ENCODE measurements at places on chromosomes 12 and 14.

DNA sequence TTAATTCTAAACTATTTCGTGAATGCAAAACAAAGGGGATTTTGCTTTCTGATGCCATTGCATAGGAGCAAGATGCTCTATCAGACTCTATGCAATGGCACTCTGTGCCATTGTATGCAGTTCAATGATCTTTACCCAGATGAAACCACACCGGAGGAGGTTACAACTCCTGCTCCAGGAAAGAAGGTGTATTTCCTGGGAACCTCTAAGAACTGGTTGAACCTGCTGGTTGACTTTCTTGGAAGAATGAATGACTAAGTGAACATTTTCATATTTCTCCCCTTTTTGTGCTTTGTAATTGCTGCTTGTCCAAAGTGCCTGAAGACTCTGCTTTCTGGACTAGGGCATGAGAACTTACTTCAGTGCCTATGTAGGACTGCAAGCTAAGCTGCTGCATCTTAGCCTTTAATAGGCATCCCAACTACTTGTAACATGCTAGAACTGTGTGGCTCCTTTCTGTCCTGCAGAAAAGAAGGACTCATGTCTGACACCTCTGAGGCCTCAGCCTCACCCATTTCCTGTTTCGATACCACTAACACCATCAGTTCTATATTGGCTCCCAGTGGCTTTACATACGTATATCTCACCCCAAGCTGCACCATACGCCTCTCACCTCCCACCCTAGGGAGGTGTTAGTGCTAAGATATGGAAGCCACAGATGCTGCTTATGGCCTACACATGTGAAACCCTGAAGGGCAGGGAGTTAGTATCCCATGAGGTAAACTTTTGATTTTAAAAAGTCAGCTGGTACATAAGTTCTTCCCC, 193.5 kb upstream of the CNOT2 start:
- no peak for DNase-seq

DNA sequence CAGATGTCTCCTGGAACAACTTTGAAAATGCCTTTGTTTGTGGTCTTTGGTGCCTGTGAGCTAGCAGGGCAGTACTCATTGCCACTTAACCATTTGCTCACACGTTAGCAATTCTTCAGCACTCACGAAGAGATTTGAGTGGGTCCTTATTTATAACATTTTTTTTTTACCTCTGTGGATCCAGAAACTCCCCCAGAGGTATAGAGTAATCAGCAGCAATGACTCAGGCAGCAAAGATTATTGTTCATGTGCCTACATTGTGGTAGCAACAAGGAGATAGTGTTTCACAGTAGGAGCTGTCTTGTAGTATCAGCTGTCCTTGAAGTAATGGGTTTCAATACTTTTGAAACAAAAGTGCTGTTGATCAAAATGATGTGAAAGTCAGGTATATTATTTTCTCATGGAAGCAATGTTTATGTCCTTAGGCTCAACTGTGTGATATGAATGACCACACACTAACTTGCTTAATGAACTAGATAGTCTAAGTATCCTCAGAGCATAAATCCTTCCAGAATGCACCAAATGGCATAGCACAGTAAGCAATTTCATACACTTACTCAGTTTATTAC, 304.1 kb downstream of the EGLN3 start:
- no peak for DNase-seq

DNA sequence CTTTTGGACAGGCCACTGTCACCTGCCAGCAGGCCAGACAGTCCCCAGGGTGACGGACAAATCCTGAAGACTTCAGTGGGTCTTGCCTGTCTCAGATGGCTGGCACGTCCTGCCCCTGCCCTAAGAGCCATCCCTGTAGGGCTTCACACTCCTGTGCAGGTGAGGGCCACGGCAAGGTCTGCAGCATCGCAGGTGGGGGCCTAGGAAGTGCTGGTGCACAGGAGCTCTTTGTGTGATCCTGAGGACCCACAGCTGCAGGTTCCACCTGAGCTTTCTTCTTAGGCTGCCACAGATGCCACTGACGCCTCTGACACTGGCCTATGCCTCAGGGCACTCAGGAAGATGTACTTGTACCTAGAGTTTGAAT, 108.5 kb upstream of the FKBP4 start:
- DNase-seq, result no peak

DNA sequence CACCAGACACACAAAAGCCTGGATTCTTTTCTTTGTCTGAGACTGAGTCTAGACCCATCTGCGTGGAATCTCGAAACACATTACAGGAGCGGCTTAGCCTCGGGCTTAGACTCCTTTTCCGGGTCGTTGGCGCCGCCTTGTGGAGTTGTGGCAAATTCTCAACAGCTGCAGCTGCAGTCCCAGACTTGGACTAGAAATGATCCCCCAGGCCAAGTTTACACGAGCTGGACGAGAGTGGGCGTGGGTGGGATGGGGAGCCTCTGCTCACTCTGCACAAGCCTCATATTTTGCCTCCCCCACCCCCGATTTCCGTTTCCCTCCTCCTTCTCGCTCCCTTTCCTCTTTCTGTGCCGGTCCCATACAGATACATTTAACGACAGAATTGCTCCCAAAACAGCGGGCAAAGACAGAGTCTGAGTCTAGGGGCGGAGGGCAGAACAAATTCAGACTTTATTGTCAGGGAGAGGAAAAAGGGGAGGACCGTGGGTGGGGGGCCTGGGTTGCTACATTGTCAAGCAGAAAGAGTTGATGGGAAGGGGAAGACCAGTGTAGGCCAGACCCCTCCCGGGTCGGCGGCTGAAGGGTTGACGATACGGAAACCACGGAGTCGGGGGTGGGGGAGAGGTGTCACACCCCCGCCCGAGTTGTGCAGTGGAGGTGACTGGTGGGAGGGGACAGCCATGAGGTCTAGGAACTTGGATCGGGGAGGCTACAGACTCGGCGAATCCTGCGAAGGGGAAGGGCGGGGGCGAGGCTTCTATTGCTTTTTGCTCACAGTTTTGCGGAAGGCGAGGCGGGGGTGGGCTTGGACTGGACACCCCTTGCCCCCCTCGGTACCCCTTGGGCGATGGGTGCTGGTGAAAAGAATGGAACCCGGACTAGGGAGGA, 4.7 kb upstream of the GPR84 start:
- DNase-seq, result peak; percentile 91

- DNase-seq, result no peak
These were observed 70.7 kb upstream of the PSMA6 start for GRCh38 chr14:35221462-35221861.

DNA sequence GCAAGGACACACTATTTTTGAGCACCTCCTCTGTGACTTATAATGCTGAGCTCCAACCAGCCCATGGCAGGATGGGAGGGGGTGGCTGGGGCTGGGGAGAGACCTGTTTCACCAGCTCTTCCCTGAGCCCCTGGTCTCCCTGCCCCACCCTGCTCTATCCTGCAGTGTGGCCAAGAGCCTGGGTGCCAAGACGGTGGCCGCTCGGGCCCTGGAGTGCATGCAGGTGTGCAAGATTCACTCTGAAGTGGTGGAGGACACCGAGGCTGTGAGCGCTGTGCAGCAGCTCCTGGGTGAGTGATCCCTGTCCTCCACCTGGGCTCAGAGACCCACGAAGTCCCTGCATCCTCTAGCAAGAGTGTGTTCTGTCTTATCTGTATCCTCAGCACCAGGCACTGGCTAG, 14.4 kb downstream of the SDSL start:
- DNase-seq, result no peak

GRCh38 chr12:2535583-2536204, 259.1 kb upstream of the FKBP4 start:
- no peak for DNase-seq

DNA sequence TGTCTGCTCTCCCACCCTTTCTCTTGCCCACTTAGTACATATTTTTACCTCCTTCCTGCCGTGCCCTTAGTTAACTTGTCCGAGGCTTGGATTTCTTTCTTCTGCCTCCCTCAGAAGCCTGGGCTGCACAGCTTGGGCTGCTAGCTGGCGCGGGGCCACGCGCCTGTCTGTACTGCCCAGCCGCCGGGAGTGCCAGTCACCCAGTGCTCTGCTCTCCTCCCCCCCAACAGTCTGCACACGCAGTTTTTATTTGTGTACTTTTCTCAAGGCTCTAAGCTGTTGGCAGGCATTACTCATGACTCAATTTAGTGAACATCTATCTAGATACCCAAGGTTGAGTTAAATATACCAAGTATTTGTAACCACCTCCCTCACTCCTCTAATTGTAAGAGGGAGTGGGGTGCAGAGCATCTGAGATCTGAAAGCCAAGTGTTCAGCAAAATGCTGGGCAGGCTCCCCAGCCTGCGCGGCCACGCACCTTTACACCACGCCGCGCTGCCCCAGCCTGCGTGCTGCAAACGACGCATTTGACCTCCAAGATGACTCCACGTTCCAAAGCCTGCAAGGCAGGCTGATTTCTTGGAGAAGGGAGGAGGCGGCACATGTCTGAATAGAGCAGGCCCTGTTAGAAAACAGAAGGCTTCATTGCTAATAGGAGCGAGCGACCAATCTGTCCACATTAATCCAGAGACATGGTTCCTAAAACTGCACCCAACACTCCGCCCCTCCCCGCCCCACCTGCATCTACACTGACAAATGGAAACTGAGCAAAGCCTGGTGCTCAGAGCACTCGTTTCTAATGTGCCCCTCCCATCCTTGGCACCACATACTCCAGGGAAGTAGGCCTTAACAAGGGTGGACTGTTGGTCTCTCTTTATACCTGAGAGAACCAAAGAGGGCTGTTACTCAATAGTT, 18.2 kb upstream of the CACNA2D4 start:
- DNase-seq, result peak; percentile 79

GRCh38 chr12:84136862-84137367, 775.7 kb downstream of the SLC6A15 start:
- no peak for DNase-seq

DNA sequence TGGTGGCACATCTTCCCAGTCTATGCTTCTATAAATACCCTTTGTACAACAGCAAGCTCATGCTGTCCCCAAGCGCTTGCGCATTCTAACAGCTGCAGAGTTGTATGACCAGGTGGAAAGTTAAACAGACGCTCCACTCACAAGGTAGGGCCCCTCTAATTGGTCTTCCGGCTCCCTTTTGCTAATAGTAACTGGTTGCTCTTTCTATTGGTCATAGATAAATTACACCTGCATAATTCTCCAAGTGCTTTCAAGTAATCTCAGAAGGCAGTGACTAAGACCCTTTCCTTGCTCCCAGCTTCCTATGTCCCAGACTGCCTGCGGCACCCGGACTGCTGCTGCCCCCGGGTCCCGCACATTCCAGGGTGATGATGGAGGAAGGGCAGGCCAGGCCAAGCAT, 6.1 kb upstream of the TSPAN9 start:
- DNase-seq, result no peak

DNA sequence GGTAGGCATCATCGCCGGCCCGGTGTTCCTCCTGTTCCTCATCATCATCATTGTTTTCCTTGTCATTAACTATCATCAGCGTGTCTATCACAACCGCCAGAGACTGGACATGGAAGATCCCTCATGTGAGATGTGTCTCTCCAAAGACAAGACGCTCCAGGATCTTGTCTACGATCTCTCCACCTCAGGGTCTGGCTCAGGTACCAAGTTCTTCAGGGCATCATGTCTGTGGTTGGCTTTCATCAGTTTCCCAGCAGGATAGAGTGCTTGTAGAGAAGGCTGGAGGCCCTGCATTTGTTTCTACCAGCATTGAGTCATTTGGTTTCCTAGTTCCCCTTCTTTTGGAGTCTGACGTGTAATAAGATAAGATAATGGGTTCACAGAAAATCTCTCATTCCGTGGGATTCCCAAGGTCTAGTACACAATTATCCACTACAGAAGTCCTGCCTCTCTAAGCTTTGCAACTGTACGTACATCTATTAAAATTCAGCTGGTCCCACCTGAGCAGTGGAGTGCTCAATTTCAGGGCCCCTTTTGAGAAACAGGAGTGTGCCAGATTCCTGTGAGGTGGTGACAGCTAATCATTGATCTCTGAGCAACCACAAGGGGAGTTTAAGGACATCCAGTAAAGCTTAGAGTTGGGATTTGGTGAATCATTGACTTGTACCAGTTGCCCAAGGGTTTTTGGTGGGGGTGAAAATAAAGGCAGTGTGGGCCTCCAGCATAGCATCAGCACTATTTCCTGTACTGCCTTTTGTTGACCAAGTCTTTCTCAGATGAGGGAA, 25.1 kb downstream of the ACVR1B start:
- no peak for DNase-seq

- no peak for DNase-seq
These were observed 509.1 kb downstream of the VRK1 start for GRCh38 chr14:97306133-97306759.

GRCh38 chr12:4210183-4210582, 63.4 kb upstream of the CCND2 start:
- no peak for DNase-seq

DNA sequence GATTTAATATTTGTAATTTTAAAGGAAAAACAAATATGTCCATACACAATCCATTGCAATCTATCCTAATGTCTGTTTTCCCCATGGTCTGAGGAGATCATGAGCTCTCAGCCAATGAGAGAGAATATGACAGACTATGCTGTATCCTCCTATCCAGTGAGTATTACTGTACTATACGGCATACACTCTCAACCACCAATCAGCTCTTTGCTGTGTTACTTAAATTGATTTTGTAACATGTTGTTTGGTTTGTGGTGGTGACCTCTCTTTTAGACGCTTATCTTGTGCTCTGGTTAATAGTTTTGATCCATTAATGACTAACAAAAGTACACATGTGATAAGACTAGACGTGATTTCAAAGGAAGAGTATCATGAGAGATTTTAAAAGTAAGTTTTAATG, 231.5 kb upstream of the FOXN3 start:
- no peak for DNase-seq

DNA sequence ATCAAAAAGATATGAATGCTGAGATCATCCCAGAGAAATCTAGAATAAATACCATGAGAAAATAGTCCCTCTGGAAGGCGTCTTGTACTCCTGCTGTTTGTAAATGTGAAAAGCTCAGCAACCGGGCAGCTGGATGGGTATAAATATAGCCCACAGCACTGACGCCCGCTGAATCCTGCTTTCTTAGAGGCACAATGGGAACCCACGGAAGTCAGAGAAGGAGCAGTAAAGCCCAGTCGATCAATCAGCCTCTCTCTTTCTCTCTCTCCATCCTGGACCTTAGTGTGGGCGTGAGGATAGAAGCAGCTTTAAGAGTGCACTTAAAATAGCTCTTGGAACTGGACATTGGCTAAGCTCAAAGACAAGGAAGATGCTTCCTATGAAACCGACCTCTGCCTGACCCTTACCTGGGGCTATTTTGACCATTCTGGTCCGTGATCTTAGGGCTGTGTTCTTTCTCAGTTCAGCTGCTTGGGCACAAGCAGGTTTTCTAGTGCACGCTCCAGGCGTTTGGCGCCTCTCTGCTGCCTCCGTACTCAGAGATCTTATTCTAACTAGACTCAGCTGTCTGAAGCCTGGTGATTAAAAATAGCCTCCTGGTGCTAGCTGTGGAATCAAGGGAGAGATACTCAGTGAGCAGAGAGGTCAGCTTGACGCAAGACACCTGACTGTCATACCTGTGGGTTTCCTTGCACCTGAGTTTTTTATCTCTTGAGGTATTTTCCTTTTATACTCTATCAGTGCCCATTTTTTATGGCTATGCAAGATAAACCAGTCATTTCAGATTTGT, 144.6 kb downstream of the ETV6 start:
- DNase-seq, result no peak

DNA sequence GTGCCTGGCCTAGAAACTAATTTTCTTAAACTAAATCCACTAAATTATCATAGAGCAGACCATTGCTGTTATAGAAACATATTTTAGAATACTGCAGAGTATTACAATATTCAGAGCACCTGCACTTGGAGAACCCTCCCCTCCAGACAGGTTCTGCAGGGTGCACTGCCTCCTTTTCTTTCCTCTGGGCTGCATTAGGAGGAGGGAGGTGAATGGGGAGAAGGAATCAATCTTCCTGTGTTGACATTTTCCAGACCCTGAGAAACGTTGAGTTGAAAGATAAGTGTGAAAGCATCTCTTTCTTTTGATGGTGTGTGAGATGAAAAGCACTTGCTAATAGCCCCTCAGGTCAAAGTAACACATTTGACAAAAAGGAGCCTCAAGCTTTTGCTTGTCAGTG, 7.3 kb downstream of the SYNE2 start:
- no peak for DNase-seq

Measured in NCI-H1092 (cell line).